Stimulated activated CD8-positive, alpha-beta memory T cell treated with anti-CD3 and anti-CD28 coated beads, Interleukin-2, amount 100 ng/mL, for 1 hour (primary cell): ENCODE measurements at places on chromosomes 5 and 9.
A peak's percentile ranks its signal among the peaks of the same experiment; 100 is the strongest.

DNA sequence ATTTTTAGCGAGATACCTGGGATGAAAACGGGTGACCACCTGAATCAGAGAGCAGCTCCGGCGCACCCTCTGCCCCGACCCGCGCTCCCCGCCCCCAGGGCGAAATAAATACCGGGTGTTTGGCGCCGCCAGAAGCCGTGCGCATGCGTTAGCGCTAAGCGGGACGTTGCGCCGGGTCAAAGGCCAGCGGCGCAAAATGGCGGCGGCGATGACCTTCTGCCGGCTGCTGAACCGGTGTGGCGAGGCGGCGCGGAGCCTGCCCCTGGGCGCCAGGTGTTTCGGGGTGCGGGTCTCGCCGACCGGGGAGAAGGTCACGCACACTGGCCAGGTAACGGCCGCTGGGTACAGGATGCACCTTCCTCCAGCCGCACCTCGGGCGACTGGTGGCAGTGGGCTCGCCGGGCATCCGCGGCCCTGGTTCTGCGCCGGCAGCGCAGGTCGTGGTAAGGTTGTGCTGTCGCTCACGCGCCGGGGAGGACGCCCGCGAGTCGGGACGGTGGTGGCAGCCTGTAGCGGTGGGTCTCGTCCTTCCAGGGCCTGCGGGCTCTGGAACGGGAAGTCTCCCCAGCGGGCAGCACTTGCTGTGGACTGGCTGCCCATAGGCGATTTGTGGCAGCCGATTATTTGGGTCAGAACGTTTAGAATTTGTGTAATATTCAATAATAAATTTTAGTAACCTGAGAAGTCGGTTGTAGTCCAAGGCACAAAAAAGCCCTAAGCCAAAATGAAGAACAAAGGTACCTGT is at the start of gene NDUFS6:
TSS of gene NDUFS6 (plus strand) at position 186 of the 745 bp plus-strand sequence. CDS start at position 197, 11 bp downstream.
- DNase-seq, result peak; percentile 59

DNA sequence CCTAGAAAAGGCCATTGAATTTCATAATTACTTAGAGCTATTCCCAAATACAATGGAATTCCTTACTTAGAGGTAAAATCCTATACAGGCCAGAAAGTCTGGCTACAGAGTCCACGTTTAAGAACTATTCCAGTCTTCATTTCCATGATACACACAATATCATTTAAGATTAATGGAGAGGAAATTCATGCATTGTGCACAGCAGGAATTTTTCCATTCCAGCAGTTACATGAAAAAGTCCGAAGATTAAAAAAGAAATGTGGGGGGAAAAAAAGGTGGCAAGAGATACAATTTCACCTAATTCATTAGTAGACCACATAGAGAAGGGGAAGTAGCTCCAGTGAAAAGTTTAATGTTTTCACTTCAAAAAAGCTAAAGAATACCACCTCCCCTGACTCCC is 63.1 kb downstream of the CHD1 start:
- DNase-seq, result no peak

DNA sequence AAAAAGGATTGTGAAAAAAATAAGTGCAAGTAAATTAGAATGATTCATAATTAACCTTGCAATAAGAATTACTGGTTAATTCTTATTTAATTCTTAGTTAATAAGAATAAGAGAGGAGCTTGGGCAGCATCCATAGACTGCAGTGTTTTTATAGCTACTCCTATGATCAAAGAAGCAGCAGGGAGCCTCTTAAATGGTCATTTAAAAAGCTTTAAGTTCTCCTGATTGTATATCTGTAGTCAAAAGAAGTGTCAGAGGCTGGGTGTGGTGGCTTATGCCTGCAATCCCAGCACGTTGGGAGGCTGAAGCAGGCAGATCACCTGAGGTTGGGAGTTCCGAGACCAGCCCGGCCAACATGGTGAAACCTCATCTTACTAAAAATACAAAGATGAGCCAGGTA is 14.4 kb downstream of the ACER2 start:
- DNase-seq, result no peak

GRCh38 chr9:1216532-1216931 is 166.4 kb downstream of the DMRT2 start:
- no peak for DNase-seq

GRCh38 chr9:135765416-135765815 is 63.4 kb downstream of the KCNT1 start:
- DNase-seq, result no peak

DNA sequence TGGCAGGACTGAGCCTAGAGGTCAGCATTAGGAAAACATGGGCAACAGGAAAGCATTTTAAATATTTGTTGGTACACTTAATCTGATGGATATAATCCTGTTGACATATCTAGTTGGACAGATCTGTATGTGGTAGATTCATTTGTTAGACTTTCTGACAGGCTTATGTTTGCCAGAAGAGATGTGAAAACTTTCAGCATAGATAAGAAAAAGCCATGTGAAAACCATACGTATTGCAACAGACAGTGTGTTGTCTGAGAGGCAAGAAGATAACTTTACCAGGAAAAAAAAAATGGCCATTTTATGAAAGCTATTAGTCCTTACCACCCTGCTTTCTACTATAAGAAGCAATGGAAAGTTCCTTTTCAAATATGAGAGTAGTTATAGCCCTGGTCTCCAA is 1902.2 kb upstream of the C9orf72 start:
- no peak for DNase-seq

- no peak for DNase-seq
These were observed 18.7 kb downstream of the ADAMTSL1 start for GRCh38 chr9:18492612-18493011.

GRCh38 chr5:14665101-14665822 is 744 bp downstream of the OTULIN start:
- DNase-seq, result no peak

DNA sequence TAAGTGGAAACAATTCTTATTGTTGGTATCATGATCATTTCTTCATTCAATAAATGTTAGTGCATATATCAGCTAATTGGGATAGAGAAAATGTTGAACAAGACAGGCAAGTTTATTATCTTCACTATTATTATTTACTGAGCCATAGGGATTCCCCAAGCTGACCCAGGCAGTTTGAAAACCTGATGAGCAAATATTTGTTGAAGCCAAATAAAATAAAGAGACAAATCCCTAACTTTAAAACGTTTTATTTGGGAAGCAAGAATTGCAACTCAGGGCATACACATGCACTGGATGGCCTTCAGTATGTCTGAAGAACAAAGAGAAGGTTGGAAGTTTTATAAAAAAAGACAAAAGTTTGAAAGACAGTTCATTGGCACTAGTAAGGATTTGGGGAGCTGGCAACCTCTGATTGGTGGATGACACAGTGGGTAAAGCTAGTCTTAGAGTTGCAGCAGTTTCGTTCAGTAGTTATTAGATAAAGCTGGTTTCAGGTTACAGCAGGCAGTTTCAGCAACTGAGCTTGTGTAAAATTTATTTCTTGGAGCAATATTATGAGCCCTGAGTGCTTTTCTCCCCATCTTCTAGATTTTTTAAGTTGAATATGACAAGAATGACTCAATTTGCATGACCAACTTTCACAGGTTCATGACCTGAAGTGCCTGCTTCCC is 44.7 kb upstream of the PRLR start:
- no peak for DNase-seq

DNA sequence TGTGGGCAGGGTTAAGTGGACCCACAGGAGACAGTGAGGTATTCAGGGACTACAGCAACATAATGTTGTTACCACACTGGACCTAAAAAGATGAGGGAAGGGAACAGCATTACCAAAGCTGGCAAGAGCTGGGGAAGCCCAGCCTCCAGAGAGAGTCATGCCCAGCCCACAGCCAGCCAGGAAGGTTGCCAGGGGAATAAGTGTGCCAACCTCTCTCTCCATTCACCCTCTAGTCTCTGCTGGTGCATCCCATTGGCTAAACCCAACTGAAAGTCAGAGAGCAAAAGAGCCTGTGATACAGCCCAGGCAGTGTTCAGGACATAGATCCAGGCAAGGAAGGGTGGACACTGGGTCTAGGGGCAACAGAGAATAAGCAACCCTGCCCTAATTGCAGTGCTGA is 35.8 kb upstream of the AFAP1L1 start:
- DNase-seq, result no peak

DNA sequence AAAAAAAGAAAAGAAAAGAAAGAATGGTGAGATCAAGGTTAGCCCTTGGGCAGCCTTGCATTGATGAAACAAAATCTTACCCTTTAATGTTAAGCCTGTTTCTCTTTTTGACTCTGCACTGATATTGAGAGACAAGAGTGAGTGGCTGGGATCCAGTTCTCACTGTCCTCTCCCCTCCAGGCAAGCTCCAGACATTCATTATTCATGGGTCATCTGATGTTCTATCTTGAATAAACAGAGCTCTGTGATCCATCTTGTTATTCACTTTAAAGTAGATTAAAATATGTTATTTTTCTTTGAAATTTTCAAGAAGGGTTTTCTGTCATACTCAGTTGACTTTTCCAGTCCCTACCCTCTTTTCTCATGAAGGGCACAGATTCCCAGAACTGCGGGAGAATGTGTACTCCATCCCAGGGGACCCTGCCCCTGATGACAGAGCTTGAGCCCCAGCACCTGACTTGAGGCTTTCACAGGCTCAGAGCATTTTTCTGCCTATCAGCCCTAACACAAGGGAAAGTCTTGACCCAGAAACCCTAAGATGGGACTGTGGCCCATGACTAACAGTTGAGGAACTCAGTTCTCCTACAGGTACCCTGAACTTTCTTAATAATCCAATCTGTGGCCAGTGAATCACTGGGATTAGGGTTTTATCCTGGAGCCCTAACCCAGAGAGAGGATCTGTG is 24.1 kb downstream of the ACTL7B start:
- DNase-seq, result no peak

DNA sequence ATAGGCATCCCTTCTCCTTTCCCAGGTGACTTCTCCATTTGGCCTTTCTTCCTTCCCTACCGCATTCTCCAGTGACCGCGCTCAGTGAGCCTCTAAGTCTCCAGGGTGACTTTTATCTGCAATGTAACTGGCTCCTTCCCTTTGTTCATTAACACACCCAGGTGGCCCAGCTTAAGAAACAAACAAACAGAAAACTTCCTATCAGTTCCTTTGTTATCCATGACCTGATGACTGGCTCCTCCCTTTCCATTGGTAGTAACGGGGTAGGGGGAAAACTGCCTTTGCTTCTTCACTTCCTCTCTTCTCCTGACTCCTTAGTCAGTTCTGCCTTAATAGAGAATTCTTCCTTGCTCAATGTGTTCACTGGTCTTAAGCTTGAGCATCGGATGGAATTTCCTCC is 7.0 kb upstream of the SH3GL2 start:
- no peak for DNase-seq

DNA sequence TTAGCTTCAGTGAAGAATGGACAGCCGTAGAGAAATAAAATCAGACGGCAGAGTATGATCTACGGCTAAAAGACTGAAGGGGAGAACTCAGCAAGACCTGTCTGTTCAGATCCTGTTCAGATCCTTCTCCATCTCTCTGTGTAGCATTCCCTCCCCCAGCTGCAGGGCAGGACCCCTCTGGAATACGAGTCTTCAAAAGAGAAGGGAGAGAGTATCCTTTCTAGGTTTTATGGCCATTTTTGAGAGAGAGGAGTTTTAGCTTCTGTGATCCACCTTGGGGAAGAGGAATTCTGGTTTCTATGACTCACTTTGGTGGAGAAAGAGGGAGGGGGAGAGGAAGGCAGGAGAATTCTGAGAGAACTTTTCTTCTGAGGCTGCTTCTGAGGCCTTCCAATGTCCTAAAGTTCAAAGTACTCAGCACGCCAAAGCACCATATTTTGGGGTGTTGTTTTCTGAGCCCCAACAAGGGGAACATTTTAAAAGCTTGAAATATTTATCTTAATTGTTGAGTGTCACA is 194.4 kb upstream of the TLE4 start:
- DNase-seq, result no peak

- DNase-seq, result no peak
These were observed 151.5 kb downstream of the RGS3 start for GRCh38 chr9:113614843-113615648.

DNA sequence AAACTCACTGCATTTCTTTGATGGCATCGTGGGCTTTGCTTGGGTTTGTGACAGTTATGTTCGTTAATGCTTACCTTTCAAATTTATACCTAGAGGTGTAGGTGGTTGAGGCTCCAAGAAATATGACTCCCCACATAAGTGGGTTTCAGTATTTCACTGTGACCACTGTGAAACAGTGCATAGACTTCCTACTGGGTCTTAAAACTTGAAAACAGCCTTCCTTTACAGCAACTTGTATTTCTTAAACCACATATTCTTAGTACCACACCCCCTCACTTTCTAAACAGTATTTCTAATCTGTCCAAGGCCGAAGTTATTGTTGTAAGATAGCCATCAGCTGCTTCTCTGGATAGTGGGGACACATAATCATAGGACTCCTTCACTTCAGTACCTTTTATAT is 48.3 kb downstream of the TMEFF1 start:
- no peak for DNase-seq

DNA sequence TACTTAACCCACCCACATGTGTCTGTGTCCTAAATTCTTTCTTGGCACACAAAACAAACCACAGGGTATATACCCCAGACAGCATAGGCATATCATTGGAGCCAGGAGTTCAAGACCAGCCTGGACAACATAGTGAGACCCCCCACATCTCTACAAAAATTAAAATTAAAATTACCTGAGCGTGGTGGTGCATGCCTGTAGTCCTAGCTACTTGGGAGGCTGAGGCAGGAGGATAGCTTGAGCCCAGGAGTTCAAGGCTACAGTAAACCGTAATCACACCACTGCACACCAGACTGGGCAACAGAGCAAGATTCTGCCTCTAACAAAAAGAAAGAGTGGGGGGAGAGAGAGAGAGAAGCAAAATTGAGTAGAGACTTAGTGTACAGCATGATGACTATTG is 4.6 kb upstream of the AGTPBP1 start:
- DNase-seq, result no peak

GRCh38 chr5:114449860-114450421 is 88.1 kb downstream of the KCNN2 start:
- DNase-seq, result no peak

DNA sequence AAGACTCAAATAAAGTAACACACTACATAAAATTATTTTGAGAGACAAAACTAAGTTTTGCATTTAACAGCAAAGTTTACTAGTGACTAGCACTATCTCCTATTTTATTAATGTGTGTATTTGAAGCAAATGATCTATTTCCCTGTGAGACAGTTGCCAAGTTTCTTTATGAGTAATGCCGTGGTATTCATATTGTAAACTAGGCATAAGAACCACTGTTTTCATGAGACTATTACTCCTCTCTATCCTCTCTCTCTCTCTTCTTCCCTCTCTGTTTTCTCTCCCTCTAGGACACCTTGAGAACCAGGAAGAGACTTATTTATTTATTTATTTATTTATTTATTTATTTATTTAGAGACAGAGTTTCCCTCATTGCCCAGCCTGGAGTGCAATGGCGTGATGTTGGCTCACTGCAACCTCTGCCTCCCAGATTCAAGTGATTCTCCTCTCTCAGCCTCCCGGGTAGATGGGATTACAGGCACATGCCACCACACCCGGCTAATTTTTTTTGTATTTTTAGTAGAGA is 61.1 kb downstream of the MLANA start:
- DNase-seq, result no peak

DNA sequence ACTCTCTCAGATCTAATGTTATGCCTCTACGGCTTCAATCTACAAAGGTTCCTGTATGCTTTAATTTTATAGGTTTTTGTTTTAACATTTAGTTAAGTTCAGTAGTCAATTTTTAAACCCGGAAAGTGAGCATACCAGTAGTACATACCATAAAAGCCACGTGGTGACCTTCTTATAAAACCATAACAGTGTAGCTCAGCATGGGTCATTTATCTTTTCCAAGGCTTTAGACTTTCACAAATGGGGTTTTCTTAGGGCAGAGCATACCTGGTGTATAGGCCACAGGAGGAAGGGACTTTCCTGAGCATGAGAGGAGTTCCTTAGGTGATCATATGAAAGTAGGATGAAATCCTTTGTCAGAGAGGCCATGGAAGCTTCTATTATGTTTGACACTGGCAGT is 23.2 kb downstream of the ECM2 start:
- no peak for DNase-seq
